ENCODE measurements at places on chromosomes 12 and 14.

- no peak for DNase-seq
Observed at GRCh38 chr12:75366629-75367028, 24.3 kb upstream of the GLIPR1L2 start.

DNA sequence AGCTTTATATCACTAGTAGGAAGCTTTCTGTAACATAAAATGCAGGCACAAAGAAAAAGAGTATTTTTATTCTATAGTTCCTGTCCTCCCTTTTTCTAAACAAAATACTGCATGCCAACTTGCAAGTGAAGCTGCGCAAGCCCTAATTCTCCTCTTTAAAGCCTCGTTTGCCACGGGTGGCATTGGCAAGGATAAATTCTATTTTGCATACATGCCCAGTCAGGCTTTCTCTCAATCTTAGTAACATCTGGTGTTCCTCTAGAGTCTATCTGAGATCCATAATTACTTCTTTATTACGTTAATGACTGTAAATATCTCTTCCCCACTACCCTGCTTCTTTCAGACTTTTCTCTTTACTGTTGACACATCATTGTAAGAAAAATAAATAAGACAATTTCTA lies 97.1 kb upstream of the DAAM1 start:
- no peak for DNase-seq

- DNase-seq, result no peak
Observed at GRCh38 chr14:78259831-78260230, 89.7 kb downstream of the NRXN3 start.

DNA sequence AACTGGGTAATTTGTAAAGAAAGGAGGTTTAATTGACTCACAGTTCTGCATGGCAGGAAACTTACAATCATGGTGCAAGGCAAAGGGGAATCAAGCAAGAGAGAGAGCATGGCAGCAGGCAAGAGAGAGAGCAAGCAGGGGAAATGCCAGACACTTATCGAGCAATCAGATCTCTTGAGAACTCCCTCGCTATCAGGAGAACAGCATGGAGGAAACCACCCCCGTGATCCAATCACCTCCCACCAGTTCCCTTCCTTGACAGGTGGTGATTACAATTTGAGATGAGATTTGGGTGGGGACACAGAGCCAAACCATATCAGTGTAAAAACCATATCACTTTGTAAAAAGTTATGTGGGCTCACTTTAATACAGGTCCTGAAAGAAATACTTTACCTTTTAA lies 56.4 kb upstream of the NEDD1 start:
- no peak for DNase-seq

All from stimulated activated CD4-positive, alpha-beta T cell treated with anti-CD3 and anti-CD28 coated beads, TNF-alpha, amount 100 ng/mL, for 24 hours (primary cell).